CD14-positive monocyte (primary cell): ENCODE measurements at places on chromosomes 4 and X.

DNA sequence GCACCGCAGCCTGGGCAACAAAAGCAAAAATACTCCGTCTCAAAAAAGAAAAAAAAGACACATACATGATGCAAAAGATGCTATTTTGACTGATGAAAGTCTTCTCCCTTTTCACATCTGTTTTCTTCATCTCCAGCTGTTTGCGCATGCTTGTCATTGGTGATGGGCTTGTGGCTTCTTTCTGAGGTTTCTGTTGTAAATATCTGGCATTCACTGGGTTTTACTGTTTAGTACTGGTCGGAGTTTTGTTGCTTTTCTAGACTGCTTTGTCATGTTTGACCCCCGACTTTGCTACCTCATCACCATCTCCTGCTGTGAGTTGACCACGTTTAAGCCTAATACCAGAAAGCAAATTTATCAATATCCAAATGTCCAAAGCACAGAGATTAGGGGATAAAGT lies 34.4 kb downstream of the PTCHD1 start:
- no peak for DNase-seq

- no peak for DNase-seq
These were observed 197.5 kb downstream of the CCNG2 start for GRCh38 chr4:77354550-77354949.

- no peak for DNase-seq
These were observed 586.1 kb downstream of the ADGRL3 start for GRCh38 chr4:61786211-61786610.

GRCh38 chr4:8322794-8323704 lies 53.5 kb downstream of the HTRA3 start:
- no peak for DNase-seq

GRCh38 chrX:56762707-56763555 lies 33.9 kb downstream of the NBDY start:
- DNase-seq, result no peak

DNA sequence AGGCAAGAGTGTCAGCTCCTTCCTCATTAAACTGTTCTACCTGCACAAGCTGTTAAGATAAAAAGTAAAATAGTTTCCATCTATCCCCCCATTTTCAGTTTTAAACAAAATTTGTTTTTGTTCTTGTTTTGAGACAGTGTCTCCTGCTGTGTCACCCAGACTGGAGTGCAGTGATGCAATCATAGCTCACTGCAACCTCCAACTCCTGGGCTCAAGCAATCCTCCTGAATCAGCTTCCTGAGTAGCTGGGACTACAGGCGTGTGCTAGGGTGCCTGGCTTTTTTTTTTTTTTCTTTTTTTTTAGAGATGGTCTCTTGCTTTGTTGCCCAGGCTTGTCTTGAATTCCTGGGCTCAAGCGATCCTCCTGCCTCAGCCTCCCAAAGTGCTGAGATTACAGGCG lies 105.4 kb downstream of the HS6ST2 start:
- no peak for DNase-seq

- DNase-seq, result no peak
These were observed 94.4 kb downstream of the GRIA2 start for GRCh38 chr4:157314906-157315305.

- DNase-seq, result no peak
These were observed 13.3 kb upstream of the TMEM131L start for GRCh38 chr4:153452658-153453378.

- peak; percentile 13 for DNase-seq
These were observed 31.8 kb downstream of the USP11 start for GRCh38 chrX:47264483-47265173.

DNA sequence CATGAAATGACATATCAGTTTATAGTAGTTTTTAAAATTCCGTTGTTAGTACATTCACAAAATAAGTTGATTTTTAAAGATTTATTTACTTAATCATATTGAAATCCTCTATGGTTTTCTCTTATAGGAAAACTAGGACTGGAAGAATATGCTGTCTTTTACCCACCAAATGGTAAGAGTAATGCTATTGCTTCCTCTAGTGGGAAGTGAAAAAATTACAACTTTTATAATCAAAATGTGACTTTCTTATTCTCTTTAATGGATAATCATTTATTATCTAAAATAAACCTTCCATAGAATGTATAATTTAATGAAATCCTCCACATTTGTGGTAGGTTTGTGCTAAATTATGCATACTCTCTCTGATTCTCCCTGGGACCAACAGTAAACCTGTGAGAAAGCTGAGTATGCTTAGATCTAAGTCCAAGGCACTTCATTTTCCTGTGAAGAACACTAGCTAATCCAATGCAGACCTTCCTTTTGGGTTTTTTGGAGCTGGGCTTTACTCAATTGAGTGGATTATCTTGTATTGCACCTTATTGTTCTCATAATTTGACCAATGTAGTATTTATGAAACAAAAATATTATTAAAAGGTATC lies 136.2 kb downstream of the TBC1D19 start:
- no peak for DNase-seq

GRCh38 chr4:5157791-5158770 lies 106.8 kb downstream of the STK32B start:
- no peak for DNase-seq

DNA sequence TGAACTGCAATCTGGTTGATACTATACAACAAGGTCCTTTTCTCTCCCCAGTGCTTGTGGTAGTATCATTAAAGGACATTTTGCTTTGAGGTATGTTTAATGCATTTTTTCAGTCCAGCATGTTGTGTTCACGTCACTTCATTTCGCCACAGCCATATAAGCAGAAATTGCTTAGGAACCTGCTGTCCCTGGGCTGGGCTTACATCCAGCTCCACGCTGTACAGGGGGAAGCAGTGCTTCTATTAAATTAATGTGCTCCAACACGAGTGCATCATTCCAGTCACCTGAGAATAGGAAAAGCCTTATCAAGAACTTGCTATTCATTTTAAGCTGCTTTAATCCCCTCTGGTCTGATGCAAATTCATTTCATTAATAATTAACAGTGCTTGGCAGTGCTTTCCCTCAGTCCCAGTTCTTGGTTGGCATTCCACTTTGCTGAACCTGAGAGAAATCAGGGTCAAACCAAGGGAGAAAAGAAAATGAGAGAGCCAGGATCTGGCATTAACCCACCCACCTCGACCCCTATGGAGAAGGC lies 47.4 kb upstream of the PTCHD1 start:
- no peak for DNase-seq

DNA sequence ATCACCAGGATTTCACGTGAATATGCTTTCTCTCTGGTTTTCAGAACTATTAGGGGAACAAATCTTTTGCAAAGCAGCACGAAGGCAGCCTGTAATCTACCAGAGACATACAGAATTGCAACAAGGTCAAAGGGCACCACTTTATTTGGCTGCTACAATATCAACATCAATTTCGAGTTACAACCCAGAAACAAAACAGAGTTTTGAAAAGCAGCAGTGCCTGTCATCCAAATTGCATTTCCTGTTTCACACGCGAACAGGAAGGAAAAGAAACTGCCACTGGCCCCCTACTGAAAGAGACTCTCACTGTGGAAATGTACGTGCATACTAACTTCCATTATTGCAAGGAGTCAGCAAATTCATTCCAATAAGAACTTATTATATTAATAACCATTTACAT lies 17.1 kb upstream of the C1QTNF7 start:
- DNase-seq, result peak; percentile 74

- no peak for DNase-seq
These were observed at the start of gene PAGE4 for GRCh38 chrX:49829016-49829415. TSS of gene PAGE4 (plus strand) at chrX:49829303. CDS start at chrX:49830429, 1,126 bp downstream.

DNA sequence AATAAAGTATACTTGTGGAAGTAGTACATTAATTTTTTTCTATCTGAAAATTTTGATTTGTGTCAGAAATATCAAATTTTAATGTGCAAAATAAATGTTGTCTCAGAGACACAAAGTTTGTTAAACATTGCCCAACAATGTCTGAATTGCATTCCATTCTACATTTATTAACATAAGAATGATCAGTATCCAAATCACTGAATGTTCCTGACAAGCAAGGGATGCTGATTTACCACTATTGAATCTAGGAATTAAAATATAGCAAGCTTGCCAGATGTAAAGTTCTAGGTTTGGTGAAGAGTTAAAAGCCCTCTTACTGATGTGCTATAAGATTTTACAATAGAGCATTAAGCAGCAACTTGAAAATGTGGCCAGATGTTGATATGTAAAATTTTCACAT lies 489.2 kb upstream of the CTSO start:
- no peak for DNase-seq

GRCh38 chrX:121902463-121902862 lies 855.1 kb downstream of the GLUD2 start:
- no peak for DNase-seq

GRCh38 chrX:101639583-101639982 lies 20.1 kb downstream of the ARMCX2 start:
- DNase-seq, result no peak

- no peak for DNase-seq
These were observed 326.7 kb upstream of the CLNK start for GRCh38 chr4:11011249-11011648.

DNA sequence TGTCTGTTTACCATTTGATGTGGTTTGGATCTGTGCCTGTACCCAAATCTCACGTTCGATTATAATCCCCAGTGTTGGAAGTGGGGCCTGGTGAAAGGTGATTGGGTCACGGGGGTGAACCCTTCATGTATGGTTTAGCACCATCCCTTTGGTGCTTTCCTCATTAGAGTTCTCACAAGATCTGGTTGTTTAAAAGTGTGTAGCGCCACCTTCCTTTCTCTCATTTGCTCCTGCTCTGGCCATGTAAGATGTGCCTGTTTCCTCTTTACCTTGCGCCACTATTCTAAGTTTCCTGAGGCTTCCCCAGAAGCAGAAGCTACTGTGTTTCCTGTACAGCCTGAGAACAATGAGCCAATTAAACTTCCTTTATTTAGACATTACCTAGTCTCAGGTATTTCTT lies 610.7 kb upstream of the ADGRL3 start:
- DNase-seq, result no peak

GRCh38 chr4:86595426-86595805 lies 1.3 kb downstream of the PTPN13 start:
- DNase-seq, result no peak

GRCh38 chr4:33724685-33725084 lies 2519.6 kb downstream of the ARAP2 start:
- DNase-seq, result no peak

GRCh38 chrX:132365490-132365889 lies 123.3 kb downstream of the MBNL3 start:
- no peak for DNase-seq

- DNase-seq, result no peak
These were observed 7.5 kb downstream of the APEX2 start for GRCh38 chrX:55007656-55008055.

GRCh38 chr4:22029803-22030202 lies 81.2 kb upstream of the KCNIP4 start:
- DNase-seq, result no peak

GRCh38 chr4:98610926-98611676 lies 47.3 kb downstream of the TSPAN5 start:
- no peak for DNase-seq

GRCh38 chr4:64643841-64644240 lies 234.6 kb upstream of the TECRL start:
- DNase-seq, result no peak

- DNase-seq, result no peak
These were observed 46.9 kb downstream of the JADE3 start for GRCh38 chrX:46959101-46959500.

DNA sequence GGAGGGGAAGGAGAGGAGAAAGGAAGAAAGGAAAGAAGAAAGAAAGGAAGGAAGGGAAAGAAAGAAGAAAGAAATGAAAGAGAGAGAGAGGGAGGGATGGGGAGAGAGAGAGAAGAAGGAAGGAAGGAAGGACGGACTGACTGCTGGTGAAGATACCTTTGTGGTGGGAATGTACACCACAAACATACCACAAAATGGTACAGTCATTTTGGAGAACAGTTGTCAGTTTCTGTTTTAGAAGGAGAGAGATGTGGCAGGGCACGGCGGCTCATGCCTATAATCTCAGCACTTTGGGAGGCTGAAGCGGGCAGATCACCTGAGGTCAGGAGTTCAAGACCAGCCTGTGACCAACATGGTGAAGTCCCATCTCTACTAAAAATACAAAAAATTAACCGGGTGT lies 40.0 kb upstream of the SHISA3 start:
- DNase-seq, result no peak

DNA sequence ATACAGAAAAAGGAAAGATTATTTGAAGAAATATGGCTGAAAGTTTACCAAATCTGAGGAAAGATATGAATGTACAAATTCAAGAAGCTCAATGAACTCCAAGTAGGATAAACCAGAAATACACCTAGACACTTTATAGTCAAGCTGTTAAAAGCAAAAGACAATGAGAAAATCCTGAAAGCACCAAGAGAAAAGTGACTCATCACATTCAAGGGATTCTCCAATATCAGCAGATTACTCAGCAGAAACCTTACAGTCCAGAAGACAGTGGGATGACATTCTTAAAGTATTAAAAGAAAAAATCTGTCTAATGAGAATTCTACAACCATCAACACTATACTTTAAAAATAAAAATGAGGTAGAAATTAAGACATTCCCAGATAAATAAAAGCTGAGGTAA lies 223.8 kb upstream of the ZCCHC13 start:
- no peak for DNase-seq

GRCh38 chrX:421646-422391 lies 35.1 kb upstream of the PPP2R3B start:
- no peak for DNase-seq

GRCh38 chr4:185587427-185588161 lies 52.3 kb upstream of the PDLIM3 start:
- DNase-seq, result peak; percentile 3
